ENCODE measurements at places on chromosomes 4 and X.

DNA sequence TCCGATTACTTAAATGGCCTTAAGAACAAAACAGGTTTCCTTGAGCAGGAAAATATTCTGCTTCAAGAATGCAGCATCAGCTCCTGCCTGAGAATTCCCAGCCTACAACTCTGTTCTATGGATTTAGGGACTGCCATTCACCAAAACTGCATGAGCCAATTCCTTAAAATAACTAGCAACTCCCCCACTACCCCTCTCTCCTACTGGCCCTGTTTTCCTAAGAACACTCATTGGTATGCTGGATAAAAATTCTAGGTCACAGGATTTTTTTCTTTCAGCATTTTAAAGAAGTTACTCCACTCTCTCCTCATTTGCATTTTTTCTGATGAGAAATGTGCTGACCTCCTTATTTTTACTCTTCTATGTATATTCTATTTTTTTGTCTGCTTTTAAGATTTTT, 347.1 kb downstream of the IDS start:
- H3K4me1 ChIP-seq, result no peaks in the 10 kb centered on the region
- no peak overlapping the region for H3K4me3 ChIP-seq
- no peaks in the 10 kb centered on the region for H3K27me3 ChIP-seq
- no peak for DNase-seq
- H3K27ac ChIP-seq, result no peak overlapping the region

GRCh38 chr4:144655491-144655890, 9.5 kb downstream of the HHIP start:
- no peak overlapping the region for H3K4me3 ChIP-seq
- no peak for DNase-seq
- no peaks in the 10 kb centered on the region for H3K36me3 ChIP-seq
- H3K4me1 ChIP-seq, result no peaks in the 10 kb centered on the region

DNA sequence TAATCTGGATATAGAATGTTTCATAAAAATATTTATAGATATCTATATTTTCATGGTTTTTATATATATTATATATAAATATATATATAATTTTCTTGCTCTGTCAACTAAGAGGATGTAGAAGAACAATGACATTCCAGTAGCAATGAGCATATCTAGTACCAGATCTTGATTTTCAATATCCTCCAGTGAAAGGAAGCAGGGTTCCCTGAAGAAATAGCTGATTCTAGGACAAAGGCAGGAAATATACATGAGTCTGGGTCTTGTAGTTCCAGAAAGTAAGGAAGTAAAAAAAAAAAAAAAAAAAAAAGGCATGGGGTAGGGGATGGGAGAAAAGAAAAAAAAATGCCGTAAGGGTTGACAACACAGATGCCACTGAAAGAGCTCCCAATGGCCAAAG, 241.4 kb downstream of the RASL11B start:
- H3K36me3 ChIP-seq, result no peaks in the 10 kb centered on the region
- no peaks in the 10 kb centered on the region for H3K4me1 ChIP-seq
- no peak for DNase-seq
- no peaks in the 10 kb centered on the region for H3K27me3 ChIP-seq
- no peak overlapping the region for H3K4me3 ChIP-seq
- no peak overlapping the region for H3K27ac ChIP-seq

- H3K4me3 ChIP-seq, result no peak overlapping the region
- no peaks in the 10 kb centered on the region for H3K36me3 ChIP-seq
- no peaks in the 10 kb centered on the region for H3K4me1 ChIP-seq
Measured at GRCh38 chr4:128322311-128322710, 34.7 kb upstream of the PGRMC2 start.

GRCh38 chr4:74013264-74013663, 14.8 kb upstream of the CXCL5 start:
- H3K4me3 ChIP-seq, result no peak overlapping the region
- H3K36me3 ChIP-seq, result no peaks in the 10 kb centered on the region
- DNase-seq, result no peak
- H3K27me3 ChIP-seq, result no peaks in the 10 kb centered on the region
- H3K27ac ChIP-seq, result no peak overlapping the region
- no peaks in the 10 kb centered on the region for H3K4me1 ChIP-seq

Data from CD8-positive, alpha-beta memory T cell (primary cell).